Mucosa of descending colon (tissue), 3 donors: ENCODE measurements at places on chromosomes 3 and 15. TPM values are rescaled to one million over a fixed set of nuclear protein-coding genes. Genes with fewer than 3 reads are reported as not detected.

Gene CCDC39
- 0.10 TPM for total RNA-seq

Gene AQP9
- total RNA-seq = 2.0 TPM

Gene ACOX2
- total RNA-seq = 51.2 TPM

Gene ZNF860
- total RNA-seq = 0.63 TPM

Gene EPHA6
- 0.55 TPM for total RNA-seq

Gene RBP2
- total RNA-seq = 3.5 TPM

Gene ALDH1A2
- 4.3 TPM for total RNA-seq

Gene DNAH1
- total RNA-seq = 9.0 TPM

- peak; percentile 72 for DNase-seq
Measured at GRCh38 chr3:69012800-69013252, 658 bp downstream of the EOGT start.

DNA sequence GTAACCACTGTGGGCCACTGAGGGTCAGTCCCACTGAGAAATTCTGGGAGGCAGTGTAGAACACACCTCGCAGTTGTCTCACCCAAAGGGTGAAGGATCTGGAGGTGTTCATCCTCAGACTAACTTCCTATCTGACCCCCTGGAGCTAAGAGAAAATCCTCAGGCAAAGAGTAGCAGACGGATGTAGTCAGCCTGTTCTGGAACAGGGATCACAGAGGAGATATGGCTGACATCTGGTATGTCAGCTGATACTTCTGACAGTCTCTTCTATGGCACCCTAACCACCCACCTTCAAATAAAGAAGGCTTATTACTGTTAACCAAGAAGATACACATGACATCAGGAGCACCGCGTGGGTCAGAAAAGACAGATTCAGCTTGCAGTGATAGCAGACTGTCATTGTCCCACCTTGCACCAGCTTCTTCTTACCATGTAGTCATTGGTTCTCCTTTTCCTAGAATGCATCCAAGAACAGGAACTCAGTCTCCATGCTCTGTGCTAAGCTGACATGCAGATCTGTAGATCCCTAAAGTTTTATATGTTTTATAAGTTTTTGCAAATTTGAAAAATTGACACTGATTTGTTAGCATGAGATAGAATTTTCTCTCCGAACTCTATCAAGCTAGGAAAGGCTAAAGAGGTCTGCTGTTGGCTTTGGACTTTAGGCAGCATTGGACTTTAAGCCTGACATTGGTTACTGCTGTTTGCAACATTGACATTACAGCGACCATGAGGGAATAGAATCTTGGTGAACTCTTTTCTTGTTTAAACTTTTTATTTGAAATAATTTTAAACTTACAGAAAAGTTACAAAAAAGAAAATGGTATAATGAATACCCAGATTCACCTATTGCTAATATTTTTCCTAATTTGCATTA lies 60.4 kb downstream of the KBTBD12 start:
- DNase-seq = no peak

- no peak for DNase-seq
Measured at GRCh38 chr3:140756240-140757016, 78.6 kb downstream of the TRIM42 start.

DNA sequence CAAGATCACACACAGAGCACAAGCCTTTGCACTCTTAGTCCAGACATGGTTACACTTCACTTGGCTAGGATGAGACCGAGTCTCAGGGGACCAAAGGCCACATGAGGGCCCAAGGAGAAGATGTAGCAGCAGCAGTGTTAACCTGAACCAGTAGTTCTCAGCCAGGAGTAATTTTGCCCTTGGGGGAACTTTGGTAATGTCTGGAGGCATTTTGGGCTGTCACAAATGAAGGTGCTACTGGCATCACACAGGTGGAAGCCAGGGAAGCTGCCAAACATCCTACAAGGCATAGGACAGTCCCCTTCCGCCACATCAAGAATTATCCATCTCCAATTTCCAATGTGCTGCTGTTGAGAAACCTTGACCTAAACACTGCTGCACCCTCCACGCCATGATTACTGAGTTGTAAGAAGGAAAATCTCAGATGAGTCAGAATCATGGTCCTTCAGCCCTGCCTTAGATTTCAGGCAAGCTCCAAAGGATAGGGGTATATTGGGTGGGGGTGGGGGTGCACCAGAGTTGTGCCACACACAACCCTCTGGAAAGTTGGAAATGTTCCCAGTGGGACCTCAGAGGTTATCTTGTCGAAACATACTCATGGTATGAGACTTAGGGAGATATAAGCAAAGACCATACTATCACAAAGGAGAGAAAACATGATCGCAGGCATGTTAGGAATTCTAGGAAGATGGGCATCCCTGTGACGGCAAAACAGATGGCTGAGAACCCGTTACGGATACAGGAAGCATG lies 36.2 kb downstream of the SEMA5B start:
- DNase-seq = no peak

GRCh38 chr15:77688693-77689092 lies 56.0 kb upstream of the LINGO1 start:
- DNase-seq = no peak

DNA sequence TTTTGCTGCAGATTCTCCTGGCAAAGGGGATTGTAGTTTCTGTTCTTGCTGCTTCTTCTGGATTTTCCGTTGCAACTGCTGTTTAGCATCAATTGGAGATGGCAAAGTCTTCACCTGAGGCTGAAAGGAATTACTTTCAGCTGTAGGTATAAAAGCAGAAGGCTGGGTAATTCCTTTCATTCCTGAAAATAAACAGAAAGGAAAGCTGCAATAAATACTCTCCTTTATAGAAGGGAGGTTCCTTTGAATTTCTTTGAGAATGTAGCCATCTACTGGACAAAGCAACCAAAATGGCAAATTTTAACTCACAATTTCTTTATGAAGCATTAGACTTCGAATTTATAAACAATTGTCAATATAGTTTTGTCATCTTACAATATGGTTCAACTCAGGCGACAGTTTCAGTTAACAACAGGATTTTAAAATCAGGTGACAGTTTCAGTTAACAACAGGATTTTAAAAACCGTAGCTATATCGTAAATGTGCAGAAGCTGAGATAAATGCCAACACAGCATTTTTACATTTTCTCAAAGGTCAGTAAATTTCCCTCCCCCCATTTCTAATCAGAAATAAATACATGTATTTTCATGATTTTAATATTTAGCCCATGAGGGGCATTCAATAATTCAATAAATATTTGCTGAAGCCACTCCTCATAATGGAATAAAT lies 104.9 kb upstream of the NEDD4 start:
- DNase-seq = no peak

- no peak for DNase-seq
Measured at GRCh38 chr3:188941103-188941502, 230.7 kb upstream of the TPRG1 start.

- no peak for DNase-seq
Measured at GRCh38 chr15:92928225-92928750, 28.2 kb downstream of the CHD2 start.

- no peak for DNase-seq
Measured at GRCh38 chr15:61025781-61026180, 203.3 kb downstream of the RORA start.

DNA sequence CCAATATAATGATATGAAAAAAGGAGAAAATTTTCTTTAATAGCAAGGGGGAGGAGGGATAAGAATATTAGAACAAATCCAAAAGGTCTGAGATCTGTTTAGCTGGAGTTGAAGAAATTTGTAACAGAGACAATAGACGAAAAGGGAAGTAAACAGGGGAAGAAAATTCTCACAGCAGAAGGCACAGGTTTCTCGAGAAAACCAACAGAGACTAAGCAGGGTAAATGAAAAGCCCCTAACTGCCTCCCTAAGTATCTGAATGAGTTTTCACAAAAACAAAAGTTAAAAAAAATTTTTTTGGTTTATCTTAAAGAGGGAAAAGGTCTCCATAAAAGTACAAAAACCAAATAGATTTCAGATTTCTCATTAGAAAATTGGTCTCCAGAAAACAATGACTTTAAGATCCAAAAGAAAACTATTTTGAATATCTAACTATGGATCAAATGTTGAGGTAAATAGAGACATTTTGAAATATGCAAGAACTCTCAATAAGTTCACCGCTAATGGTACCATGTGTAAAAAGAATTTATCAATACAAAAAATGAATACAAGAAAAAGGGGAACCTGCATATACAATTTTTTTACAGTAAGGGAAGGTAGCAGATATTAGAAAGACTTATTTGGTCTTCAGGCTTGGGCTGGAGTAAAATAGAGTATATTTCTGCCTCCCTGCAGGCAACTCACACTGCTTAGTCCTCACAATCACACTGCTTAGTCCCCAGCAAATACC lies 23.9 kb upstream of the NEK10 start:
- DNase-seq = no peak

DNA sequence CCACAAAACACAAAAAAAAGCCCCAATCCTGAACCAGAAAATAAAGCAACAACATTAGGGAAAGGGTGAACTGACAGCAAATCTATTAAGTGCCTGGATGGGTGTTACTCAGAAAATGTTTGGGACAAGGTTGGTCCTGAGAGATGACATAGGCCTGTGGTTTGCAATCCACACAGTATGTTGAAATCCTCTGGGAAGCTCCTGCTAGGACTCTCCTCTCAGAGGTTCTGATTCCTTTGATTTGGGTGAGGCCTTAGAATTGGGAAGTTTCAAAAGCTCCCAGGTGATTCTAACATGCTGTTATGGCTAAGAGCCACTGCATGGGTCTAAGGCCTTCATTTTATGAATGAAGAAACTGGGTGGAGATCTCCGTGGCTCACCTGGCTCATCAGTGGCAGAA lies 18.4 kb downstream of the CLDN1 start:
- DNase-seq = no peak

GRCh38 chr3:123085932-123086627 lies 19.3 kb downstream of the PDIA5 start:
- no peak for DNase-seq

GRCh38 chr15:92343924-92344643 lies 49.6 kb upstream of the ST8SIA2 start:
- DNase-seq = no peak
